M059J (cell line): ENCODE measurements at places on chromosomes 11 and 22.

DNA sequence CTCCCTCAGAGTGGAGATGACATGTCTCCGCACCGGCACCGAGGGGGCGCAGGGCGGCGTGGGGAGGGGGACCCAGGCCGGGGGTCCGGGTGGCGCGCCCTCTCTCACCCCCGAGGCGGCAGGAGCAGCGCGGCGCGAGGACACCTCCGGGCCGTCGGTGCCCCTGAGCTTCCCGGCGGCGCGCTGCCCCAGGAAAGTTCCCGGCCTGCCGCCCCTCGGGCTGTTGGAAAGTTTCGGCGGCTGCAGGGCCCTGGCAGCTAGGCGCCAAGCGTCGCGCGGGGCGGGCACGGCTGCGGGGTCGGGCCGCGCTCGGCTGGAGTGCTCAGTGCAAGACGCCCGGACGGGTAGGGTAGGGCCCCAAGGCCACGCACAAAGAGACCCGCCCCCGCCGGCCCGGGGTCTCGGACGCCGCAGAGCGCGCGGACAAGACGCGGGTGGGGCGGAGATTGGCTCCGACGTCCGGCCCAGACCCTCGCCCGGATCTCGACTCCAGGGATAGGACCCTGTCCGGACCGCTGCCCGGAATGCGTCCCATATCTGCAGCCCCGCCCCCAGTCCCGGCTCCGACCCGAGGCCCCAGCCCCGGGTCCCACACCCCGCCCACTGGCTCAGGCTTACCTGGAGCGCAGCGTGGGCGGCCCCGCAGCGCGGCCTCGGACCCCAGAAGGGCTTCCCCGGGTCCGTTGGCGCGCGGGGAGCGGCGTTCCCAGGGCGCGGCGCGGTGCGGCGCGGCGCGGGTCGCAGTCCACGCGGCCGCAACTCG is 471 bp downstream of the ARVCF start:
- DNase-seq, result no peak

- DNase-seq, result no peak
Measured at GRCh38 chr11:89125298-89125697, 52.4 kb upstream of the TYR start.

GRCh38 chr22:17898375-17898774 is 124.1 kb upstream of the BID start:
- no peak for DNase-seq

DNA sequence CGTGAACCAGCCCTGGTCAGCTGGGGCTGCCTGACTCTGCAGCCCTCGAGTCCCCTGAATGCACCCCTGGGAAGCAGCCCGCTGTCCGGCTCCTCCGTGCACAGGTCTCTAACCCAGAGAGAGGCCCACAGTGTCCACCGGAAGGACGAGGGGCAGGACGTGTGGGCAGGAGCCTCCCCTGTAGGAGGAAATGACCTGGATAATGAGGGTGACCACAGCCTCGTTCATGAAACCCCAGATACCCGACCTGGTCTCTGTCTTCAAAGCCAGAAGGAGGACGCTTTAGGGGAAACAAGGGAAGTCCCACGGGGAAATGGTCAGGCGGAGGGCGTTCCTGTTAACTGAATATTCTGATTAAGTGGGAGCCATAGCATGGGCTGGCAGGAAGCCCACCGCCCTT is 23.3 kb downstream of the LIF start:
- peak; percentile 81 for DNase-seq

GRCh38 chr11:26715133-26715532 is 6.7 kb downstream of the SLC5A12 start:
- DNase-seq, result no peak

- DNase-seq, result peak; percentile 46
Measured at GRCh38 chr11:1882265-1883238, 9.1 kb downstream of the PRR33 start.

DNA sequence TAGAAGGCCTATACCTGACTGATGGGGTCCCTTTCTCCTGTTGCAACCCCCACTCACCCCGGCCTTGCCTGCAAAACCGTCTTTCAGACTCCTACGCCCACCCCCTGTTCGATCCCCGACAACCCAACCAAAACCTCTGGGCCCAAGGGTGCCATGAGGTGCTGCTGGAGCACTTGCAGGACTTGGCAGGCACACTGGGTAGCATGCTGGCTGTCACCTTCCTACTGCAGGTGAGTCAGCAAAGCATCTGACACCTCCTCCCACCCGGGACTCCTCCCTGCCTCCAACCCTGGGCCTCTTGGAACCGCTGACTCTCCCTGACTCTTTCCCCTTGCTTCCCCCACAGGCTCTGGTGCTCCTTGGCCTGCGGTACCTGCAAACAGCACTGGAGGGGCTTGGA is 1.2 kb downstream of the ROM1 start:
- DNase-seq, result peak; percentile 60

GRCh38 chr11:126176853-126177470 is 34.5 kb downstream of the RPUSD4 start:
- no peak for DNase-seq

- no peak for DNase-seq
Measured at GRCh38 chr11:70862093-70862492, 390.3 kb downstream of the SHANK2 start.

- DNase-seq, result no peak
Measured at GRCh38 chr22:46070803-46071450, 79.4 kb upstream of the PPARA start.

- peak; percentile 9 for DNase-seq
Measured at GRCh38 chr11:44256673-44257291, 53.2 kb downstream of the ALX4 start.

- peak; percentile 65 for DNase-seq
Measured at GRCh38 chr22:17890245-17890671, 116.0 kb upstream of the BID start.
